Calu3 (cell line): ENCODE measurements at places on chromosomes 16 and 17.

DNA sequence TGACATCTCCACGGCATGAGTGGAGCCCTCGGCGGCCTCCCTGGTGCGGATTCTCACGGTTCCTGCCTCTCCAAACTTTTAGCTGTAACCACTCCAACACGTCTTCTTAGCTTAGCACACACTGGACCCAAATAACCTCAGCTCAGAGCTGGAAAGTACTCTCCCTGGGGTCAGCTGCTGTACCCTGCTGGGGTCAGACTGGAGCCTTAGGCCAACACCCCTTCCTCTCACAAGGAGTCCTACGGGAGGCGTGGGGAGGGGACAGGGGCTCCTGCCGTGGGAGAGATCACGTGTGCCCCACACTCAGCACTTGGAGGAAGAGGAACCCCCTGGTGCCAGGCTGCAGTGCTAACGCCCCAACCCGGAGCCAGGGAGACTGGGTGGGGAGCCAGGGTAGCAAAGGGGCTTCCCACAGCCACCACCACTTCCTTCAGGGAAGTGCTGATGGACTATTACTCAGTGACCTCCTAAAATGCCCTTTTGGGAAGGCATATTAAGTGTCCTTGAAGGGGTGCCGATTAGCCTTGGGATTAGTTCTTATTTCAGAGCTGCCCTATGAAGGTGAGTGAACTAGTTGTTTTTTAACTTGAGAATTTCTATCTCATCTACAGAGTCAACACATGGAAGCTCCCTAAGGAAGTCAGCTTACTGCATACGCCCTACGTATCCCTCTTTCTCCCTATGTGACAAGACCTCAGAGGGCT, 124.0 kb downstream of the HIC1 start:
- DNase-seq = no peak

DNA sequence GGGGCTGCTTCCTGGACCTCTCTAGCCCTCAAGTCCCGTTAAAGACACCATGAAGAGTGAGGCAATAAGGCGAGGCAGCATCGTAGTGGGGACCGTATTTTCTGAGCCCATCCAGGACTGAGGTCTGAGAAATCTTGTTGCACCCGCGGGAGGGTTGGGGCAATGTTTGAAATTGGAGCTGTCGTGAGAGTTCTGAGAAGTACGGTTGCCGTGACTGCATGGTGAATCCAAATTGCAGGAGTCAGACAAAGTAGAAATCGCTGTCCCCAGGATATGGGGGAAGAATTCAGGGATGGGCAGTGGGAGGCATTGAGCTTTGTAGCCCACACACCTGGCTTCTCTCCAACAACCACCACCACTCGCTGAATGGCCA, 42.0 kb upstream of the RPL38 start:
- DNase-seq = no peak

DNA sequence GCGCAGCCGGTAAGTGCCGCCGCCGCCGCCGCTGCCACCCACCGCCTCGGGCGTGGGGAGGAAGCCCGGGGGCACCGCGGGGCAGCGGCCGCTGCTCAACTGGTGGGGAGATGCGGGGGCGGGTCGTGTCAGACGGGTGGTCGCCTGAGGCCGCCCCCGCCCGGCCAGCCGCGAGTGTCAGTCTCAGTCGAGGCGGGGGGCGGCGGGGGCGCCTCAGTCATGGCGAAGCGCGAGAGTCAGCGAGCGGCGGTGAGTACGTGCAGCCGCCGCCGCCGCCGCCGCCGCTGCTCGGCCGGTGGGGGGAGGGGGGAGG, 76.2 kb downstream of the CHD9 start:
- DNase-seq = no peak

DNA sequence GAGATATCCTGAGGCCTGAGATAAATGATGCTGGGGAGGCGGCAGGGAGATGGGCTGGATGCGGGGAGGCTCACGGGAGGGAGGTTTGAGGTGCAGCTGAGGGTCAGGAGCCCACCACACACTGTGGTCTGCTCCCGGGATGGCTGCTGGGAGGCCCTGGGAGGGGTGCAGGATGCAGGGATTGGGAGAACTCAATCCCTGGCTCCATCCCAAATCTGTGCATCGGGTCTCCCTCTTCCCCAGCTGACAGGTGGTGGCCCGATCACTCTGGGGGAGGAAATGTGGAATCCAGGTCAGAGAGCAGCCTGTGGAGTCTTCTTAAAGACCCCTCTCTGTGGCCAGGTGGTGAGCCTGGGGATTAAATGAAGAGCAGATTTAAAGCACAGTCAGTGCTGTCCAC, 12.0 kb downstream of the PHB1 start:
- DNase-seq = no peak

GRCh38 chr17:42898147-42898811, 2.3 kb upstream of the G6PC1 start:
- DNase-seq = no peak

GRCh38 chr17:8087075-8087951, at the start of gene ALOX12B:
Gene ALOX12B (minus strand): TSS chr17:8087716. CDS start chr17:8087442, 274 bp downstream.
- DNase-seq = no peak

- no peak for DNase-seq
These were observed 20.5 kb downstream of the DEXI start for GRCh38 chr16:10921536-10922327.
